ENCODE measurements at places on chromosomes 4 and X. TPM values are rescaled to one million over a fixed set of nuclear protein-coding genes. Genes with fewer than 3 reads are reported as not detected.

DNA sequence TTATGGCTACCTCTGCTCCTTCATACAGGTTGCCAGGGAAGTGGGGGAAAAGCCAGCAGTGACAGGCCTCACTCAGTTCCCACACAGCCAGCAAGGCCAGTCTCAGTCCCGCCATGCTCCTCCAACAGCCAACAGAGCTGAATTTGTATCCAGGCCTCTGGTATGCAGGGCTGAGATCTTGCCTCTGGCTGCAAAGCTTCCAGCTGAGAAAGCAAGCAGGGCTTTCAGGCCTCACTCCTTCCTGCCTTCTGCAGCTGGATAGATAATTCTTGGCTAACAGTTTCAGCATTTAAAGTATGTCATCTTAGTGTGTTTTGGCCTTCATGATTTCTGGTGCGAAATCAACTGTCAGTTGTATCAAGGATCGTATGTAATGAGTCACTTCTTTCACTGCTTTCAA, 103.6 kb downstream of the GNL3L start:
- no peak for DNase-seq

DNA sequence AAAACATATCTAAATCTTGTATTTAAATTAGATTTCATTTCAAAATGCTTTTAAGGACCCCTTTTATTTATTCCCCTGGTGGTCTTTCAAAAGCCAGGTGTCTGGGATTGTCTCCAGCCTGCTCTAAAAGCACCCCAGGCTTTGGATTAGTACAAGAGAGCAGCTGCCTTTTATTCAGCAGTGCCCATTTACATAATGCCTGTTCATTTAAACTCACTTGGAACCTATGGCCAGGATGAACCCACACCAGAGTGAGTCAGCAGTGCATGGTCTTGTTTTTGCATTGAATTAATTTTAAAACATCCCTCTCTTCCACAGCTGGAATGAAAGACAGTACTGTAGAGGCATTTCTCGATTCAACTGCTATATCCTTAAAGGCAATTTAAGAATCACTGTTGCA, 64.1 kb upstream of the TENM3 start:
- DNase-seq = peak; percentile 63

DNA sequence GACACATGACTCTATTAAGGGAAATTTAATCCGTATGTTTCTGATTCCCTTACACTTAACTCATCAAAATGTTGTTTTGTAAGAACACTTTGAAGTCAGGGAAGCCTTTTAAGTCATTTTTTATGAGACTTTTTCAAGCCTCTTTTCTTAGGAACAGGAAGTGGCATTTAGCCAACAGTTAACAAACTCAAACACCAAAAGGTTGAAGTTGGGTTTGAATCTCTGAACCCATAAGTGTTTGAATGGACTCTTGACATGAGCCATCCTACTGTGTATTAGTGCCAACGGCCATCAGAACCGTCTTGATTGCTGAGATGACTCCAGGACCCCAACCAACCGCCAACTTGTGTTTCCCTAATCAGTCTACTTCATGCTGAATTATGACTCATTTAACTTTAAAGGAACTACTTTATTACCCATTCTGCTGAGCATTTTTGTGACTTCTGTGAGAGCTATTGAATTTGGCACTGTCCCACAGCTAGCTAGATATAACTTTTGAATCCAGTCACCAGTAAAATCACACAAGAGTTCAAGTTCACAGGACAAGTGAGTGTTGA, 209.1 kb upstream of the FAT1 start:
- DNase-seq = peak; percentile 43

DNA sequence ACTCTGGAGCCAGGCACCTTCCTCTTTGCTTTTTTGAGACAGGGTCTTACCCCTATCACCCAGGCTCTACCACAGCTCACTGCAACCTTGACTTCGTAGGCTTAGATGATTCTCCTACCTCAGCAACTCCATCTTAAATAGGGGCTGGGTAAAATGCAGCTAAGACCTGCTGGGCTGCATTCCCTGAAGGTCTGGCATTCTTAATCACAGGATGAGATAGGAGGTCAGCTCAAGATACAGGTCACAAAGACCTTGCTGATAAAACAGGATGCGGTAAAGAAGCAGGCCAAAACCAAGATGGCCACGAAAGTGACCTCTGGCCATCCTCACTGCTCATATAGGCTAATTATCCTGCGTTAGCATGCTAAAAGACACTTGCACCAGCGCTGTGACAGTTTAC, 770.8 kb upstream of the PRKX start:
- DNase-seq = no peak

DNA sequence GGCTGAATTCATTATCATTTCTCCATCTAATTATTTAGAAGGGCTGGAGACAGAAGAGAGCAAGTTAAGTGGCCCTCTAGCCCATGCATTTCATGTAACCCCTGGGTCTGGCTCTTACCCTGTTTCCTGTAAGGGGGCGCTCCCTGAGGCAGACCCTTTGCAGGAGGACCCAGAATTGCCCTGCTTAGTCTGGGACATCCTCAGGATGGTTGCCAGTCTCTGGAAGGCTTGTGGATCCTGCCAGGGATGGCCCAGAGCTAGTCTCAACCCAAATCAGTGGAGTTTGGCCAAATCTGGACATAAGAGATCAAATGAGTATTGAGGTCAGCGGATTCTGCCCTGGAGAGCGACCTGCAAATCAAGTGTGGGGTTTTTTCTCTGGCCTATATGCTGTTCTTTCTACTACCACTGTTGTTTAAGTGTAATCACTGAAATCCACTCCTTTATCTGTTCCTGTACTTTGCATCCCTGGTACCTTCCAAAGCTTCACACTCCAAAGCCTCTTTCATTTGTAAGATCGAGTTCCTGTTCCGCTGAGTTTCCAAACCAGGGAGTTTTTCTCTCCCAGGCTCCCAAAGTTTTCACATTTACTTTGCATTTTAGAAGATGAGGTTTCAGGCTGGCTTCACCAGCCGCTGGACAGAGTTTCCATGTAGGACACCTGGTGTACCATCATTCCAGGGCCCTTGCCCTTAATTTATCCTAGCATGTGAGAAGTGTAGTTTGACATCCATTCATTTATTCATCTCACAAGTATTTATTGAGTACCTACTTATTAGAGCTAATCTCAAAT, 6.3 kb downstream of the KLF3 start:
- DNase-seq = no peak

DNA sequence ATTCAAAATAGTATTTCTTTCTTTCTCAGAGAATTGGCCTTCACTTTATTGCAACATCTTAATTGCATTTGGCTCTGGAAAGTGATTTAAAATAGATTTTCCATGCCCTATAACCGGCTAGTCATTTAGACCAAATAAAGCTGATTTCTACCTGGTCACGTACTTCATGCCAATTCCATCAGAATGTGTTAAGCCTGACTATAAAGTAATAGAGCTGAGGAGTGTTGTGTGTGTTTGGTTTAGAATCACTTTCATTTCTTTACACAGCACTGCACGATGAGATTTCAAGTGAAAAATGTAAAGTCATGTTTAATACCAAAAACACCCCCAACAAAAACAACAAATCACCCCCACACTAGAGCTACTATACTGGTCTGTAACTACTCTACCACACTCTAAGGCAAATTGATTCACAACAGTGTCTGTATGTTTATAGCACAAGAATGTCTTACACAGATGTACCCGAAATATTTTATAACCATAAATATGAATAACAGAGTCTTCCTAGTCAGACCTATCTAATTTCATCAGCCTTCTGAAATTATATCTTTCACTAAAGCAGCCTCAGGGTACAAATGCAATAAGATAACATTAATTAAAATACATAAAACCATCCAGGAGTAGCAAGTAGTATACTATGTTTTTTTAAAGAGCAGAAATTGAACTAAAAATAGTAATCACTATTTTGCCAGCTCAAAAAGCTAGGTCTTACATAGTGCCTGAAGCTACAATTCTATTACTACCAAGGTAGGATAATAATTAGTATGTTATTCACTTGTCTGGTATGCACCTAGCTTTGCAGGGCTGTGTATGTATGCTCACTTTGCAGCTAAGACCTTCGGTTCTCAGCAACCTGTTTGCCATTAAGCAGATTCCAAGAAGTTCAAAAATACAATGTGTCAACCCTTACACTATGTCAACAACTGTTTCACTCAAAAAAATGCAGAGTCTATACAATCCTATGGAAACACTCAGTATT, 28.4 kb downstream of the APBB2 start:
- no peak for DNase-seq

- peak; percentile 73 for DNase-seq
These were observed 22.6 kb downstream of the LAMP2 start for GRCh38 chrX:120446498-120446897.

GRCh38 chr4:25310066-25310802, 2.3 kb upstream of the ZCCHC4 start:
- no peak for DNase-seq

- peak; percentile 83 for DNase-seq
These were observed 56.7 kb downstream of the DOCK11 start for GRCh38 chrX:118552121-118552900.

GRCh38 chr4:95544113-95545103, 4.4 kb downstream of the UNC5C start:
- no peak for DNase-seq

DNA sequence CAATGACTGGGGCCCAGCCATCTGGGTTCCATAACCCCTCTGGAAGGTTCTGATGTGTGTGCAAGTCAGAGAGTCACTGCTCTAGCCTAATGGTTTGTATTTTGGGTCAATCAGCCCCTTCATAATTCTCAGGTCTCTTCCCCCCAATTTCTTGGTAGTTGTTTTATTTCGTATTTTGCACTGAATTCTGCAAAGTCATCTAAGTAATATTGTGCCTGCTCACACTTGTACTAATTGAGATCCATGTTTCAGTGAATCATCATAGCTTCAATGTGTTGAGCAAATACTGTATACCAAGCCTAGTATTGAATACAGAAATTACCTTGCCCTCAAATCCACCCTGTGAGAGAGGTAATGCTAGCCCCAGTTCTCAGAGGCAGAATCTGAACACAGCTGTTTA, 28.0 kb upstream of the TBL1X start:
- no peak for DNase-seq

- DNase-seq = no peak
These were observed 16.0 kb downstream of the SCLT1 start for GRCh38 chr4:129077326-129077725.

- no peak for DNase-seq
These were observed 2352.3 kb downstream of the PCDH7 start for GRCh38 chr4:33072298-33073089.

GRCh38 chr4:123564758-123565346, 168.3 kb downstream of the SPRY1 start:
- DNase-seq = peak; percentile 64

DNA sequence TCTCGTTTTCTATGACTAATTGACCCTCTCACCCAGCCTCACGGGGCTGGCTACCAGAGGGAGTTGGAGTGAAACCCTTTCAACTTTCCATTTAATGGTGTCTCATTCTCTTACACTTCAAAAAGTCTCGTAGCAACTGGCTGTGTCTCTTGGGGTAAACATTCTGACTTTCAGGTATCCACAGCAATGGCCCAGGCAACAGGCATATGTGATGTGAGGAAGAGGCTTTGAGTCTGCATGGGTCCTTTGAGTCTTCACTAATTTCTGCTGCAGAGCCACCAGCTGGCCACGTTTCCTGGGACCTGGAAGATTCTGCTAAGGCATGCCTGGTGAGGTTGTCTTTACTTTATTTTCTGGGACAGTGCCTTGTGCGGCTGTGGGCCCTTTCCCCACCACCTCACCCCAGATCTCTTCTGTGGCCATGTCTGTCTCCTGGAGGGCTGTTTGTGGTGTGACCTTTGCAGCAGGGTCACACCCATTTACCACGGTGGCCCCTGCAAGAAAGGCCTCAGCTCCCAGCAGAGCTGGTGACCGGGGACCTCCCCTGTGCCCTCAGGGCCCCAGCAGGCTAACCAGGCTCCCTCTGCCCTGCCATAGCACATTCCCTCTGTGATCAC, 112.5 kb upstream of the FRG1 start:
- no peak for DNase-seq

GRCh38 chr4:124534131-124534530, 178.4 kb downstream of the ANKRD50 start:
- no peak for DNase-seq

- no peak for DNase-seq
These were observed 327.3 kb upstream of the ARX start for GRCh38 chrX:25343060-25343459.

DNA sequence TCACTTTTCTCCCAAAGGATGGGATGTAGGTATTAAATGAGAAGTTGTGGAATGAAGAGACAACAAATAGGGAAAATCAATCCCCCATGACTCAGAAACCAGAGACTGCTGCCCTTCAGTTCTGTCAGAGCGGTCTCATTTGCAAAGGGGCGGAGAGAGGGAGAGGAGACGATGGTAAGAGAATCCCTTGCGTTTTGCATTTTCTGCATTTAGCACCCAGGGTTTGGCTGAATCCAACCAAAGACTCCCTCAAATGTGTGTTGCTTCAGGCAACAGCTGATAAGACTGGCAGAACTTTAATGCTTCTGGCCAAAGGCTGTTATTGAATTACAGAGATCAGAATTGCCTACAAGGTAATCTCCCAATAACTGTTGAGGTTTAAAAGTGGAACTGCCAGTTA, 230.2 kb downstream of the EVC2 start:
- no peak for DNase-seq

GRCh38 chr4:3634894-3635820, 102.9 kb upstream of the LRPAP1 start:
- no peak for DNase-seq

- no peak for DNase-seq
These were observed 47.6 kb downstream of the FBXW7 start for GRCh38 chr4:152488246-152488645.

- no peak for DNase-seq
These were observed 152.2 kb downstream of the REPS2 start for GRCh38 chrX:17098516-17099247.

DNA sequence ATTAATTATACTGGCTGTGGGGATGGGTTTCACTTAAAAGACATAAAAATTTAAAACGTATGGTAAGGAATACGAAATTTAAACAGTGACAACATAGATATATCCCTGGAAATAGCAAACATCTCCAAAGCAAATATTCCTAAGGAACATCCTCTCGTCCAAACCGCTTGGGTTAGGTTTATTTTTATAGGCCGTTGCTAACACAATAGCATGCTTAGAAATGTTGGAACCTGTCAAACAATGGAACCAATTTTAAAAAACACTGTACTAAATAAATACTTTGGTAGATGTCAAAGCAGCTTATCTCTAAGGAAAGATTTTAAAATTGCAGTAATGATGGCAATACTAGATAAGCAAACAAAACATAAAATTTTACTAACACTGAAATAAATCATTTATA, 45.4 kb downstream of the SEC24D start:
- no peak for DNase-seq

PDK3 gene
- 5.8 TPM for total RNA-seq

EDA2R gene
- total RNA-seq = 13.5 TPM

CXCR3 gene
- total RNA-seq = not detected

TKTL1 gene
- total RNA-seq = not detected

PF4V1 gene
- not detected for total RNA-seq

GALNT7 gene
- total RNA-seq = 42.2 TPM

ARMCX4 gene
- 0.98 TPM for total RNA-seq

HS3ST1 gene
- total RNA-seq = 3.5 TPM

KDR gene
- 0.17 TPM for total RNA-seq

VCX gene
- total RNA-seq = 0.33 TPM

BMX gene
- total RNA-seq = not detected

RPS6KA6 gene
- not detected for total RNA-seq

FAT1 gene
- 140 TPM for total RNA-seq

SERTM2 gene
- 0.20 TPM for total RNA-seq

ADGRL3 gene
- total RNA-seq = 0.73 TPM

MAGEA9 gene
- 0.37 TPM for total RNA-seq

PNMA5 gene
- not detected for total RNA-seq

All from HT1080 (cell line).